ENCODE measurements at places on chromosomes 11 and 22. TPM values are rescaled to one million over a fixed set of nuclear protein-coding genes. Genes with fewer than 3 reads are reported as not detected.

HYOU1 gene
- total RNA-seq, result 174 TPM

MYO7A gene
- 0.43 TPM for total RNA-seq

KCNK7 gene
- total RNA-seq, result not detected

F2 gene
- total RNA-seq, result not detected

SCGB1C1 gene
- total RNA-seq, result not detected
